HuH-7.5 (cell line): ENCODE measurements at places on chromosomes 2 and 18.

- DNase-seq, result no peak
Measured at GRCh38 chr18:63216516-63217311, 102.9 kb downstream of the BCL2 start.

DNA sequence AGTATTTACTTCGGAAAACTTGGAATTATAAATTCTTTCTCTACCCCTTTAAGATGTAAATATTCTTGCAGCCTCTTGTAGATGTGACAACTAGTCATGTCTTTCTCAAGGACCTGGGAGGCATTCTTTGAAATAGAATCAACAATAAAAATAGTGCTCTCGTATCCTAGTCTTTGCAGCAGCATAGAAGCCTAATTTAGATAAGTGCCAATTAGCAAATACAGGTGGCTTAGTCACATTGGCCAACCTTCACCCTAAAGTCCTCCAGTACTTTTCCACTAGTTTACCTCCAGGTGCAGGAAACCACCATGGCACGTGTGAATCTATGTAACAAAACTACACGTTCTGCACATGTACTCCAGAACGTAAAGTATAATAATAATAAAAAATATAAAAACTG lies 3.5 kb upstream of the ZSWIM2 start:
- DNase-seq, result no peak

DNA sequence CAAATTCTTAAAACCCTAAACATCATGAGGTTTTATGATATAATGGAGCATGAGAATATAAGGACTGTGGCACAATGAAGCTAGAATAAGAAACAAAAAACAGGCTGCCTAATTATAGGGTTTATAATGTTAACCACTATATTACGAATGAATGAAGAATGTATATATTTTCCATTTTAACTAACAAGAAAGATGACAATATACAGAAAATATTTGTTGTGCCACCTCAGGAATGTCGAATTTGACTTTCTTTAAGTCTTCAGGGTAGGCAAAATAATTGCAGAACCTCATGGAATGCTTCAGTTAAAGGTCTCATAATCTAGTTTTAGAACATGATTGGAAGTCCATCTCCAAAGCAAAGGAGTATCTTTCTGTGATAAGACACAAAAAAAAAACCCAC lies 282.9 kb upstream of the SLC8A1 start:
- DNase-seq, result no peak

DNA sequence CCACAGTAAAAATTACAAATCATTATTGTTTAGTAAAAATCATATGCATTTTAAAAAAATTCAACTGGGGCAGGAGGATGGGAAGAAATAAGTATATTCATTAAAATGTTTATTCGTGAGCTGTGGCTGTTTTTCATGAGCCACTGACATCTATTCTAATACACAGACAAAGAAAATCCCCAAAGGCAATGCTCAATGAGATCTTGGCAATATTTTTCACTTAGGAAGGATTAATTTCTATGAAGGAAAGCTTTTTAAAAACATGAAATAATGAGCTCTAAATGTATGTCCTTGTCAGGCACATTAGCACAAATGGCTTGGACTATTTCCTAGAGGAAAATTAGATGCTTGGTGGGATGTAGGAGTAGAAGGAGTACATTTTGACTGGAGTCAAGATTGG lies 262.0 kb upstream of the MMADHC start:
- DNase-seq, result no peak

DNA sequence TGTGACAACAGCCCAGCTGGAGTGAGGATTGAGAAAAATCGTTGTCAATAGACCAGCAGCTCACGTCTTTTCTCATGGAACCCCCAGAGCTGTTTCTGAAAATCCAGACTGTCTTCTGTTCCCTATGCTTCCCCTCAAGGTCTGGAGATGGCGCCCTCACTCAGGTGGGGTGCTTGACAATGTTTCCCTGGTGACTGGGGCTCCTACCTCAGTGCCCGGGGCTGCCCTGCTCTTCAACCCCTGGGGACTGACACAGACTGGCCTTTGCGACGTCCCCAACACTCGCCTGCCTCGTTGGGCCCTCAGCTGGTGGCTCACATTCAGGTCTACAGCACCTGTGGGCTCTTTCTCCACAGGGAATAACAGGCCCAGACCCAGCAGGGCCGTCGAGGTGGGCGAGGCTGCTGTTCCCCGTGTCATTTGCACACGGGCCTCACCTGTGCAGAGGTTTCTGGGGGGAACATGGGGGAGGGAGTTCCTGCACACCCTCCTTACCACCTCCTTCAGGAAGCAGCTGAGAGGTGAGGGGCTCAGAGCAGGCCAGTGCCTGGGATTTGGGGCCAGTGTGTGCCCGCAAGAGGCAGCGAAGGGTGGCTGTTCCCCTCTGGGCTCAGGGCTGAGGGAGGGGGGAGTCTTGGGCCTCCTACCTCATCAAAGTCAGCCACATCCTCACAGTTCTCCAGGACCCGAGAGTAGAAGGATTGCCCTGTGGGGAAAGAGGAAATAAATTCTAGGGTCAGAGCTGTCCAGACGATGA lies 59.3 kb upstream of the OTOF start:
- no peak for DNase-seq

- DNase-seq, result no peak
Measured at GRCh38 chr2:176076063-176076462, 7.7 kb downstream of the EVX2 start.

DNA sequence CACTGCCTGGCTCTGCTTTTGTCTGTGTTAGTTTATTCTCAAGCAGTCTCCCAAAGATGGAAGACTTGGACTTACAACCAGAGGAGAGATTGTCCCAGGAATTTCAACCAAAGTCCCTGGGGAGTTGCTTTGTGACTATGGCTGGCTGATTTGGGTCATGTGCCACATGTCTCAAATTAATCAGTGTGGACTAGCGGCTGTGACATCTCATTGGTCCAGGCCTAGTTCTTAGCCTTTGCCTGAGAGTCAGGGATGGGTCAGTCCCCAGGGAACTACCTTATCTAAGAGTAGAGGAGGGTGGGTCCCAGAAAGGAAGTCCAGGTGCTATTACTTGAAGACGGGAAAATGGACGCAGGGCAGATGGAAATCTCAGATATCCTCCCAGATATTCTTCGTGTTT lies 217.1 kb downstream of the ACKR3 start:
- no peak for DNase-seq

GRCh38 chr2:164371916-164372315 lies 249.4 kb downstream of the GRB14 start:
- no peak for DNase-seq

- DNase-seq, result no peak
Measured at GRCh38 chr2:232410238-232410900, 3.7 kb downstream of the ALPG start.

DNA sequence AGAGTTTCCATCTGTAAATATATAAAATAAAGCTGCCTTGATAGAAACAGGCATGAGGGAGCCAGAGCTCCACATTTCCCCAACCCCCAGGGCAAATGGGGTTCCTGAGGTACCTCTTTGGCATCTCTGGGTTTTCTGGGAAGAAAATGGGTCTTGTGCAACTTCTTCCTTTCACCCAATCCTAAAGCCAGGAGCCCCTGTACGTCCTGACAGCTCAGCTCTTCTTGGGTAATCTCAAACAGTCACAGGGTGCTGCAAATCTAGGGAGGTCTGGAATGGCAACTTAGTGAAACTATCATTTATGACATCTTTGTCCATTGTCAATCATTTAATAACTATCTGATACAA lies 36.6 kb upstream of the STAT1 start:
- DNase-seq, result no peak

- DNase-seq, result no peak
Measured at GRCh38 chr2:10123281-10123680, 742 bp downstream of the RRM2 start.
